ENCODE measurements at places on chromosomes 2 and 18. TPM values are rescaled to one million over a fixed set of nuclear protein-coding genes. Genes with fewer than 3 reads are reported as not detected.

Gene SLC66A2
- total RNA-seq = 24.2 TPM

Gene GCG
- 16.6 TPM for total RNA-seq

Gene AGXT
- total RNA-seq = 0.13 TPM

Gene CYRIA
- 3.9 TPM for total RNA-seq

Gene RGPD4
- total RNA-seq = 0.04 TPM

GRCh38 chr2:218307415-218308090, 15.2 kb upstream of the TMBIM1 start:
- peaks cover 5% of the 10 kb centered on the region for H3K4me1 ChIP-seq
- H3K27ac ChIP-seq = no peak overlapping the region

DNA sequence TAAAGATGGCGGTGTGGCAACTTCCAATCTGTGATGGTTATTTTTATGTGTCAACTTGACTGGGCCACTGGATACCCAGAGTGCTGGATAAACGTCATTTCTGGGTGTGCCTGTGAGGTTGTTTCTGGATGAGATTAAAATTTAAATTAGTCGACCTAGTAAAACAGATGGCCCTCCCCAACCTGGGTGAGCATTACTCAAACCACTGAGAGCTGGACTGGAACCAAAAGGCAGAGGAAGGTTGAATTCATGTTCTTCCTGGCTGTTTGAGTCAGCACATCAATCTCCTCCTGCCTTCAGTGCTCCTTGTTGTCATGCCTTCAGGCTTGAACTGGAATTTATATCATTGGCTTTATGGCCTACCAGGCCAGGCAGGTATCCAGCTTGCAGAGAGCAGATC, 190.8 kb upstream of the RGPD4 start:
- H3K36me3 ChIP-seq = no peaks in the 10 kb centered on the region
- no peaks in the 10 kb centered on the region for H3K27me3 ChIP-seq
- H3K4me1 ChIP-seq = no peaks in the 10 kb centered on the region
- no peak overlapping the region for H3K27ac ChIP-seq

GRCh38 chr18:28114472-28114871, 62.5 kb downstream of the CDH2 start:
- peaks cover 2% of the 10 kb centered on the region for H3K4me1 ChIP-seq
- H3K27me3 ChIP-seq = no peaks in the 10 kb centered on the region
- no peak overlapping the region for H3K4me3 ChIP-seq
- H3K27ac ChIP-seq = no peak overlapping the region
- DNase-seq = no peak

GRCh38 chr2:100606726-100607343, 44.0 kb downstream of the PDCL3 start:
- no peaks in the 10 kb centered on the region for H3K27me3 ChIP-seq
- peak; percentile 33 for DNase-seq
- H3K36me3 ChIP-seq = no peaks in the 10 kb centered on the region
- H3K4me3 ChIP-seq = no peak overlapping the region

DNA sequence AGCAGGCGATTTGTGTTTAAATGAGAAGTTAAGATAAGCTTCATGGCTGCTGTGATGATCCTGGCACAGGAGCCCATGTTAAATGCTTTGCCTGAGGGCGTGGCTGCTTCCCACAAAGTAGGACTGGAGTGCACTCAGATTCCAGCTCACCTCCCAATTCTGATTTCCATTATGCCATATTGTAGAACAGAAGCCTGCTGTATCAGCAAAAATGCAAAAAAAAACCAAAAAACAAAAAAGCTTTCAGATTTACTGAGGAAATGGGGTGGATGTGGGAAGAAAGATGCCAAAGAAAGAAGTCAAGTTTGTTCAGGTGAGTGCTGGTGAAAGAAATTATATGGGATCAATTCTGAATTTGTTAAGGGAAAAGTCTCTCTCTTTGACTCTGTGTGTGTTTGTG, 610.4 kb upstream of the NETO1 start:
- no peak overlapping the region for H3K27ac ChIP-seq
- no peaks in the 10 kb centered on the region for H3K36me3 ChIP-seq
- no peaks in the 10 kb centered on the region for H3K4me1 ChIP-seq
- no peaks in the 10 kb centered on the region for H3K27me3 ChIP-seq
- no peak for DNase-seq

DNA sequence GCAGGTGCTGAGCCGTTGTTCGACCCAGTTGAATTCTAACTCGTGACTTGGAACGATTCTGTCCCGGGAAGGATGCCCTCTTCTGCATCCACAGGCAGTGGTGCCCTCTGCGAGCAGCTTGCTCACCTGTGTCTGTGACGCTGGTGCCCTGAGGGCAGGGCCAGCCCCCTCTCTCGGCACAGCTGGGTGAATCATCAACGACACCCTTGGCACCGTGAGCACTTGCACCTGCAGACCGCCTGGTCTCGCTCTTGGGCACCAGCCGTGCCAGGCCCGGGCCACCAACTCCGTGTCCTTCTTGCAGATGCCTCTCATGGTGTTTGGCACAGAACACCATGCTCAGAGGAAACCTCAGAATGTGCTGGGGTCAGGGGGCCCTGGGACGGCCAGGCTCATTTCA, 75.0 kb downstream of the SLC66A2 start:
- H3K4me1 ChIP-seq = peaks cover 19% of the 10 kb centered on the region
- no peak overlapping the region for H3K27ac ChIP-seq
- no peak overlapping the region for H3K4me3 ChIP-seq
- H3K27me3 ChIP-seq = peaks cover 10% of the 10 kb centered on the region

DNA sequence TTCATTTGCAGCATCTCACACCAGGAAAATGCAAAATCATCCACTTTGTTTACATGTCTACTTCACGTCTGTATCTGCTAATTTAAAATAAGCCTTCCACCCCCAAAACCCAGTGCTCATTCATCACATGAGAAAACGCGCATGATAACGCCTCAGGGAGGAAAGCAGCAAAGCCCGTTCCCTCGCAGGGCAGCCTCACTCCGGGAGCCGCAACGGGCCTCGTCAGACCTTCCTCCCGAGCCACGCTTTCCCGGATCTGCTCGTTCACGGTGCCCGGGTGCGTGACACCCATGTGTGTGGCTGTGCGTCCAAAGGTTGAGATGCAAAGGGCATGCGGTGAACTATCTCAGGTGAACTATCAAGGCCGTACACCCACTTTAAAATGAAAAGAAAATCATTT, 59.8 kb downstream of the NDUFA10 start:
- DNase-seq = no peak
- no peak overlapping the region for H3K4me3 ChIP-seq
- no peaks in the 10 kb centered on the region for H3K27me3 ChIP-seq

GRCh38 chr2:145739681-145740080, 1219.8 kb upstream of the ZEB2 start:
- no peak overlapping the region for H3K4me3 ChIP-seq
- no peak for DNase-seq
- H3K36me3 ChIP-seq = no peaks in the 10 kb centered on the region

DNA sequence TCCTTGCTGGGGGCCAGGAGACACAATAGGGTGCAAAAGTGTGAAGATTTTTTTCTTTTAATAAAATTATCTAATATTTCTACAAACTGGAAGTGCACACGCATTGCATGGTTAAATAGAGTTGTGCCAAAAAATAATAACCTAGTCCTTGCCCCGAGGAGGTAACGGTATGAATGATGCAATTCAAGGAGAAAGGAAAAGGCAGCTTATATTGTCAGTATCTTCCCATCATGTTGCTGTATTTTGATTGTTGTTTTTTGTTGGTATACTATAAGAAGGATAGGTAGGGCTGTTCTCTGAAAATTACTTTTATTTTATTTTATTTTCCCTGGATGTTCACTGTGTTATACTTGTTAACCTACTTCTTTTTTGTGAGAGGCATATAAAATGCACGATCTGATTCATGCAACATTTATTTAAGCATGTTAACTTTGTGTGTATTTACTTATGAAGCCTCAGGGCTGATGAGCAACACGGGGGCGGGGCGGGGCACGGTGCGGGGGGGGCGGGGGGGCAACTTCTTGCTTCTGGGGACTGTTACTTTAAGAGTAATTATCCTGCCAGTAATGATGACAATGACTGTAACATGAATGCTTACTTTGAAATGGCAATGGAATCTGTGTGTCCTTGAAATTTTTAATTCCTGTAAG, 118.6 kb downstream of the AQP4 start:
- no peak for DNase-seq
- H3K27me3 ChIP-seq = no peaks in the 10 kb centered on the region

DNA sequence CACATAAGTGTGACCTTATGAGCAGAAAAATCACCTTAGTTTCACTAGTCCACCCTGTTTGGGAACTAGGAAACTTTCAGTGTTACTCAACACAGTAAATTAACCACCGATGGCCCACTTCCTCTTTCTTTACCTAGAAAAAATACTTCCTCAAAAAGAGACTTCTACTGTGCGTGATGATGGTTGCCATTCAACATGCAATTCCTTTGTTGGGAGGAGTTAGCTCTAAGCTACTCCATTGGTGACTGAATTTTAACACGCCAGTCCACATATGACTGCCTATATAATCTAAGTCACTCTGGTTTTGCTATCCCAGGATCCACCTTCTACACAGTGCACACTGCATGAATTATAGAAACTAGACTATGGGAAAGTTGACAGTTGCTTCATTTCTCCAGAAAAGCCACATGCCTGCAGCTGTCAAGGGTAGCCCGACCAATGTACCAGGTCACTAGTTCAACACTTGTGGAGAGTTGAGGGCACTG, 47.8 kb upstream of the REG3G start:
- no peak overlapping the region for H3K4me3 ChIP-seq
- peaks cover 4% of the 10 kb centered on the region for H3K4me1 ChIP-seq
- no peaks in the 10 kb centered on the region for H3K27me3 ChIP-seq
- no peak overlapping the region for H3K27ac ChIP-seq
- peak; percentile 18 for DNase-seq
- no peaks in the 10 kb centered on the region for H3K36me3 ChIP-seq

DNA sequence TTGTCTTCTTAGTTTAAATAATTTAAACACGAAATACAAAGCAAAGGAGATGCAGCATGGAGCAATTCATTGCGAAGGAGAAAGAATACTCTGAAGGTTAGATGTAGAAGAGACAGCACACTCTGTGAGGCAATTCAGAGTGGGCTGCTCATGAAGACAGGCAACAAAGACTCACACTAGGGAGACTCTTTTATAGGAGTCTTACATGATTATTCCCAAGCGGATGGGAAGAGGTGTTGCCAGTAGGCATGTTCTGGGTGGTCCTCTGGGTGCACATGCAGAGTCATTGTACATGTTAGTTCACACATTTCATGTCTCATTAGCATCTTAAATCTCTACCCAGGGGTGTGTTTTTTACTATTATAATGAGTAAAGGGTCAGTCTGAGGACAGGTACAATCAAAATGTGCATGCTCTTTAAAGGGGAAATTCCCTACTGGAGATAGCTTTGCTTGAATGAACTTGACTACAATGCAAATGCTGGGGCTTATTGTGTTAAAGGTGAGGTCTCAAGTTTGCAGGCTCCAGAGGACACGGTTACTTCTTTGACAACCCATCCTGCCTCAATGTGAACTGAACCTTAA, 275.5 kb downstream of the CDH19 start:
- no peak overlapping the region for H3K27ac ChIP-seq
- H3K4me3 ChIP-seq = no peak overlapping the region
- H3K4me1 ChIP-seq = no peaks in the 10 kb centered on the region
- no peaks in the 10 kb centered on the region for H3K27me3 ChIP-seq
- H3K36me3 ChIP-seq = no peaks in the 10 kb centered on the region

- H3K27ac ChIP-seq = no peak overlapping the region
- H3K36me3 ChIP-seq = no peaks in the 10 kb centered on the region
- peaks cover 3% of the 10 kb centered on the region for H3K4me1 ChIP-seq
- no peaks in the 10 kb centered on the region for H3K27me3 ChIP-seq
These were observed 415.8 kb downstream of the HRH4 start for GRCh38 chr18:24876266-24876665.

- H3K27me3 ChIP-seq = no peaks in the 10 kb centered on the region
- DNase-seq = peak; percentile 85
- no peaks in the 10 kb centered on the region for H3K36me3 ChIP-seq
- no peak overlapping the region for H3K4me3 ChIP-seq
These were observed 146.7 kb downstream of the PARD3B start for GRCh38 chr2:204691911-204692510.
